ENCODE measurements at places on chromosomes 7 and 10.

GRCh38 chr7:92403760-92404074 lies 43.6 kb upstream of the GATAD1 start:
- DNase-seq = no peak

- DNase-seq = no peak
Measured at GRCh38 chr10:72846238-72846637, 47.3 kb upstream of the OIT3 start.

DNA sequence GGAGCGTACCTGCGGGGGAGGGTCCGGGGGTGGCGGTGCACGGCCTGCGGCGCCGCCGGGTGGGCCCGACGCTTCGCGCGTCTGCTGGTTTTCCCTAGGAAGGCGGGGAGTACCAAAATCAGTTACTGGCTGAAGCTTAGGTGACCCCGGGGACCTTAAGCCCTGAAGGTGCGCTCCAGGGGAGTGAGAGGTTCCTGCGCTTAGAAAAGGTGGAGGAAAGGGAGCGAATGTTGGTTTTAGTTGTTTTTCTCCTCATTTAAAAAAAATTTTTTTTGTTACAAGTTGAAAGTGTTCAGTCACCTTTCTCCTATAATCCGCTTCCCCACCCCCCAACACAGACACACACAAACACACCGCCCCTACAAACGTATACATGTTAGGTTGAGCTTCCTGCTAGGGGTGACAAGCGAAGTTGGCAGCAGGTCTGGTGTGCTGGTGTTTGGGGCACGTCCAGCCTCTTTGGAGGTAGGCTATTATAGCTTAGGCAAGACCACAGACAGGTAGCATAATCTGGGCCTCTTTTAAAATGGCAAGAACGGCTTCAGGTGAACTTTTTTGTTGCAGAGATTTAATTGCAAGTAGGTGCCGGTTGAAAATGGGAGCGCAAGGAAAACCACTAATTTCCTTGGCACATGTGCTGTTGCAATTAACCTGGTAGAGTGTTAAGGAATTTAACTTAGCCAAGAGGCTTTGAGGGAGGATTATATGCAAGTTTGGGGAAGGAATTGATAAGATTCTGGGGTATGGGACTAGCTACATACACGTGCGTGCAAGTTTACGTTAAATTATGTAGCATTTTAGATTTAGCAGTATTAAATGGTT lies 945 bp downstream of the ADD3 start:
- DNase-seq = no peak

- no peak for DNase-seq
Measured at GRCh38 chr10:8416760-8417159, 362.3 kb downstream of the GATA3 start.

DNA sequence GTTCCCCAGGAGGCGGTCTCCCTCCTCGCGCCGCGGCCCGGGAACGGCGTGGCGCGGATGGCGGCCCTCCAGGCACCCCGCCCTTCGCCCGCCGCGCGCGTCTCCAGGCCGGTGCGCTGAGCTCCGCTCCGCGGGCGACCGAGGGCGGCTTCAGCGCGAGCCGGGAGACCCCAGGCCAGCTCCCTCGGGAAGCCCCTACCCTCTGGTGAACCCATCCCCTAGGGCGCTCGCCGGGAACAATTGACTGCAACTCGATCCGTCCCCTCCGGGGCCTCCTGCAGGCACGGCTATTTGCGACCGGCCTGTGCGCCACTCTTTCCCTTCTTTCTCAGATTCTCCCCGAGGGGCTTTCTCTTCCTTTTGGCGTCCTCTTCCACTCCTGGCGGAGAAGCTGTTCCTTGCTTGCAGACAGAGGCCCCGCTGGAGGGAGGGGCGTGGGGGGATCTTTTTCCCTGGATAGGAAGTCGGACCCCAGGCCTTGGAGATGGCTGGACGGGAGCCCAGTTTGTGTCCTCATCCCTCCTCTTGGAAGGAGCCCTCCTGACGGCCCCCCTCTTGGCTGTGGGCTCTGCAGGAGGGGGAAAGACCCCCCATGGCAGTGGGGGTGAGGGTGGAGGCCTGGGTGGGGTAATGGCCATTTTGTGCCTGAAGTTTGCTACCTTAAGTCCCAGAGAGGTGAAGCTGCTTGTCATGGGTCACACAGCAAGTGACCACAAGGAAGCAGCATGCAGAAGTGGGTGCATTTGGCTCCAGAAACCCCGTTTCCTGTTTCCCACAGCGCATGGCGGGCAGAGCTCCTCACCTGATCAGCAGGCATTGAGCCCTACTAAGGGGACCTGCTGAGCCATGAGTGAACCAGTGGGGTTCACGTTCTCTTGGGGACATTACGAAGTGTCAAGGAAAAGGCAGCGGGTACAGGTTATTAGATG lies 171.2 kb upstream of the TNRC18 start:
- no peak for DNase-seq

- no peak for DNase-seq
Measured at GRCh38 chr10:131786756-131787605, 113.8 kb upstream of the PPP2R2D start.

DNA sequence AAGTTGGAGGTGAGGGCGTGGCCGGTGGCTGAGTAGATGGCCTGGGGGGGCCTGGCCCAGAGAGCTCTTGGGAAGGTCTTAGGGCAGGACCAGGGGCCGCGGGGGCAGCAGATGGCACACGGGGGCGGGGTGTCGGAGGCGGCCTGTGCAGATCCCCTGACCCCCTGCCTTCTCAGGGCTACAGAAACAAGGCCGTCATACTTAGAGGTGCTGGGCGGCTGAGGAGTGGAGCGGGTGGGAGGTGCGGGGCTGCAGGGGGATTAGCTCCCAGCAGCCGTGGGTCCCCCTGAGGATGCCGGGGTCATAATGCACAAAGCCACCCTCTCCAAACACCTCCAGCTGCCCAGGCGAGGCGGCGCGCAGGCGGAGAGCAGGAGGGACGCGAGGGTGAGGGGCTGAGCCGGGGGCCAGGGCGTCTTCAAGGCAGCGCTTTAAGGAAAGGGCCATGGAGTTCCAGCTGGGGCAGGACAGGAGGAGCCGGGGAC lies 40.4 kb upstream of the ZNF32 start:
- no peak for DNase-seq

DNA sequence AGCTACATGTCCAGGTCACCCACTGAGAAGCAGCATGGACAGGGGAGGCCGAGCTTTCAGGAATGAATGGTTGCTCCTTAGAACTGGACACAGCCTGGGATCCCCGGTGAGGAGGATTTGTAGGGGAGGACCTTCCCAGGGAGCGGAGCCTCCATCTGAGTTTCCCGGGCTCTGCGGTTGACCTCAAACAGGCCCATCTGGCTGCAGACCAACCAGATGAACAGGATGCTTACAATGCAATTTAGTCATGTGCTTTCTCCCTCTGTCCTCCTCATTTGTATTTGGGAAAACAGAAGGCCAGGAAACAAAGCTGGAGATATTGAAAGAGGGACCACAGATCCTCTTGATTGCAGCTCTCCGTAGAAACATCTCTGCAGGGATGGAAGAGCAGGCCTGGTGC lies 104.8 kb downstream of the EMX2 start:
- no peak for DNase-seq

GRCh38 chr10:126611303-126611702 lies 59.2 kb downstream of the C10orf90 start:
- no peak for DNase-seq

GRCh38 chr7:123823898-123824753 lies 20.8 kb upstream of the HYAL4 start:
- no peak for DNase-seq

GRCh38 chr10:30791197-30791611 lies 161.7 kb upstream of the LYZL2 start:
- no peak for DNase-seq

DNA sequence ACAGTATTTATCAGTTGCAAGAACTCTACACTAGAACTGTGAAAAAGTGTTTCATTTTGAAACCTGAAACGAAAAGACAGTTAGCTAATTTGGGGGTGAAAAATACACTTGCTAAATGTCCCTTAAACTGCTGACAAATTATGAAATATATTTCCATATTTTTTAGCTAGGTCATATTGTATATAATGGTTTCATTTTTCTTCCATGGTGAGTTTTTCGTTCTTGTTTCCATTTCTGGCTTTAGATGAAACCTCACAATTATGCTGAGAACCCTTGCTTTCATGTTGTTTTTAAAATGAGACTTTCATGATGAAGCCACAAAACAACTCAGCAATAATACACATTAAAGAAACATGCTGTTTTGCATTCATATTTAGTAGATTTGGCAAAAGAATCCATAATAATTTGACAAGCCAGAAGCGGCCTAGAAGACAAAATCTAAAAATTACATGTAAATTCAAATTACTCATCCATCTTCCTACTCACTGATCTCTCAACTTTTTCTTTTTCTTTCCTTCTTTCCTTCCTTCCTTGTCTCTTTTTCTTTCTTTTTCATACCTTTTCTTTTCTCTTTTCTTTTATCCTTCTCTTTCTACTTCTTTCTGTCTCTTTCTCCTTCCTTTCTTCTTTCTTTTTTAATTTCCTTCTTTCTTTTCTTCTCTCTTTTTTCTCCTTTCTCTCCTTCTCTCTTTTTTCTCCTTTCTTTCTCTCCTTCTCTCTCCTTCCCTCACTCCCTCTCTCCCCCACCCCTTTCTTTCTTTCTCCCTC lies 46.5 kb upstream of the ITGB8 start:
- no peak for DNase-seq

DNA sequence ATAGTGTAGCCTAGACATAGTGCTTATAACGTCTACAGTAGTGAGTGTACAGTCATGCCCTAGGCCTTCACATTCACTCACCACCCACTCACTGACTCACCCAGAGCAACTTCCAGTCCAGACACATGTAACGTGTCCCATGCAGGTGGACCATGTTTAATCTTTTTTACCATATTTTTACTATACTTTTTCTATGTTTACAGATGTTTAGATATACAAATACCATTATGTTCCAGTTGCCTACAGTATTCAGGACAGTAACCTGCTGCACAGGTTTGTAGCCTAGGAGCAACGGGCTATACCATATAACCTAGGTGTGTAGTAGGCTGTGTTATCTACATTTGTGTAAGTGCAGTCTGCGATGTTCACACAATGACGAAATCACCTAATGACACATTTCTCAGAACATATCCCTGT lies 11.0 kb downstream of the MPP7 start:
- no peak for DNase-seq

- no peak for DNase-seq
Measured at GRCh38 chr10:13536674-13537366, 8.0 kb upstream of the BEND7 start.

- DNase-seq = peak; percentile 32
Measured at GRCh38 chr10:133127291-133128125, 32.5 kb upstream of the KNDC1 start.

DNA sequence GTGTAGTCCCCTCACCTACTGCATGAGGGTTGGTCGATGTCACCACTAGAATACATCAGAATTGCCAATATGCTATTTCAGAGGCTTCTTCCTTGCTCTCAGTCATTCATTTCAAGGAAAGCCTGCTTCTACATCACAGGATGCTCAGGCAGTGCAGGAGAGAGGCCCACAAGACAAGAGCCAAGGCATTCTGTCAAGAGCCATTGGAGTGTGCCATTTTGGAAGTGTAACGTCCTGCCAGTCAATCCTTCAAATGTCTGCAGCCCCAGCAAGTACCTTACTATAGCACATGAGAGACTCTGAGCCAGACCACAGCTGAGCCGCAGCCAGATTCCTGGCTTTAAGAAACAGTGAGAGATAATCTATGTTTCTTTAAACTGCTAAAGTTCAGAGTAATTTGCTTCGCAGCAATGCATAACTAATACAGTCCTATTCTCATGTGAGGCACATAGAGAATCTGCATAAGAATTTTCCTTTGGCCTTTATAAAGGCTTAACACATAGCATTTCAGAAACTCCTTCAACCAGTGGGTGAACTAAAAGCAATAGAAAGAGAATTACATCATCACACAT lies 166.5 kb upstream of the GNAI1 start:
- no peak for DNase-seq

DNA sequence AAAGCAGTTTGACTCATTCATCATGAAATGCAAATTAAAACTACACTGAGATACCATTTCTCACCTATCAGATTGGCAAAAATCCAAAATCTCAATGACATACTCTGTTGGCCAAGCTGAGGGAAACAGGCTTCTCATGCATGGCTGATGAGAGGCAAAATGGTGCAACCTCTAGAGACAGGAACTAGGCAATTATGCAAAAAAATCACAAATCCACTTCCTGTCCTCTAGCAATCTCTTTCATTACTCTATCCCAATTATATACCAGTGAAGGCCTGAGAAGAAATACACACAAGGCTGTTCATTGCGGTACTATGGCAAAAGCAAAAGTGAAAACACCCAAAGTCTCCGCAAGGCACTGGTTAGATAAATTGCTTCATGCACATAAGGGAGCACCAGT lies 25.9 kb upstream of the PTPRN2 start:
- no peak for DNase-seq

- DNase-seq = no peak
Measured at GRCh38 chr7:151744656-151745638, 132.0 kb downstream of the PRKAG2 start.

GRCh38 chr7:67022511-67022910 lies 25.9 kb downstream of the TYW1 start:
- no peak for DNase-seq

DNA sequence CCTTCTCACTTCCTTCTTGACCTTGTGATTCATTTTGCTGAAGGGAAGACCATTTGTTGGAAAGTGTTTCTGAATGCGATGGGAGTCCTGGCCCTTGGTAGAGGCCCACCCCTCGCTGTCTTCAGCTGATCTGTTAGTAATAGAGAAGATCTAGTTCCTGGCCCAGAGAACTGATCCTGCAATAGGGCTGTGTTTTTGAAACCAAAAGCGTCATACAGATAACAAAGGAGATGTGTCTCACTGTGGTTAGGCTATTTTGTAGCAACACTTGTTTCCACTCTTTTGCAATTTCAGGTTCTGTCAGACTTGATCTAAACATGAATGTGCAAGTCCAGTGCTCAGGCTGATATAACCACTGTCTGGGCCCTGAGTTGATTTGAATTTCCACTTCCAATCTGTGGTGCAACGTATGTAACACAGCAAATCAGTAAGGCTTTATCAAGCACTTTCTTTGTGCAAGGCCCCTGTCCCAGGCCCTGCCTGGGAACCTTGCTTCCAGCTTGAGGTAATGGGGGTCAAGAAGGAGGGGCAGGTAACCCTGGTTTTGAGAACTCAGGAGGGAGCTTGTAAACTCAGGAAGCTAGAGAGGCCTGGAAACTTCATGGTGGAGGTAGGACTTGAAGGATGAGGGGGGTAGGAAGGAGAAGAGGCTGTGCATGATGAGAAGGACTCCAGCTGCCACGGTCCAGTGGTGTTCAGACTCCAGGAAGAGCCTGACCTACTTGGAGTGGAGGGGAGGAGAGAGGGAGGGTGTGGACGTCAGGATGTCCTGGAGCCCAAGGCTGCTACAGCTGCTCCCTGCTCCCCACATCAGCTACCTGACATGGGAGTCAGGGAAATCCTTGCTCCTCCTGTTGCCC lies 42.2 kb upstream of the SRGN start:
- no peak for DNase-seq

GRCh38 chr7:6446838-6447580 lies 745 bp downstream of the DAGLB start:
- no peak for DNase-seq

DNA sequence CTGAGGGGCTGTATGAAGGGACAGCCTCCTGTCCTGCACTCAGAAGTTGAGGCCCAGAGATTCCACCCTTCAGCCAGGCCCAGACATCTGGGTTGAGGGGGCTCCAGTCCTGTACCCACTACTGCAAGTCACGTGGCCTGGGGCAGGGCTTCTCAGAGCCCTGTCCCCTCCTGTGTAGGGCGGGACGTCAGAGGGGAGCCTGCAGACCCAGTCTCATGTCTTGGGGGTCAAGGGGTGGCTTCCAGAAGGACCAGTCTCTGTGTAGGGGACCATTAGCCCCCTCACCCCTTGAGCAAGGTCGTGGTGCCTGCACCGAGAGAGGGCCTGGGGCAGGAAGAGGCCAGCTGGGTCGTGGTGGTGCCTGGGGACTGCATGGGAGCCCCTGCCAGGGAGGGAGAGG lies 593 bp upstream of the PILRA start:
- DNase-seq = no peak

Measured in activated gamma-delta T cell (primary cell).